ENCODE measurements at places on chromosomes 2 and 18. TPM values are rescaled to one million over a fixed set of nuclear protein-coding genes. Genes with fewer than 3 reads are reported as not detected.

Gene CYP1B1
- 74.7 TPM for total RNA-seq

Gene NETO1
- total RNA-seq, result not detected

Gene STON1
- 1.2 TPM for total RNA-seq

Gene CDH19
- 60.2 TPM for total RNA-seq

Gene HRH4
- 0.12 TPM for total RNA-seq

Gene CMPK2
- total RNA-seq, result 0.17 TPM

Gene FOXI3
- not detected for total RNA-seq

Gene LYG1
- 0.43 TPM for total RNA-seq

Gene MOGAT1
- not detected for total RNA-seq

Gene SEMA4F
- total RNA-seq, result 7.1 TPM

Gene NT5C1B
- total RNA-seq, result not detected

Gene MYOM1
- total RNA-seq, result 0.10 TPM

All from NCI-H460 (cell line).